ENCODE measurements at places on chromosomes 2 and 18.

- DNase-seq = no peak
These were observed 237.4 kb upstream of the VRK2 start for GRCh38 chr2:57809230-57809629.

- DNase-seq = no peak
These were observed 22.2 kb downstream of the SKA1 start for GRCh38 chr18:50397023-50397422.

DNA sequence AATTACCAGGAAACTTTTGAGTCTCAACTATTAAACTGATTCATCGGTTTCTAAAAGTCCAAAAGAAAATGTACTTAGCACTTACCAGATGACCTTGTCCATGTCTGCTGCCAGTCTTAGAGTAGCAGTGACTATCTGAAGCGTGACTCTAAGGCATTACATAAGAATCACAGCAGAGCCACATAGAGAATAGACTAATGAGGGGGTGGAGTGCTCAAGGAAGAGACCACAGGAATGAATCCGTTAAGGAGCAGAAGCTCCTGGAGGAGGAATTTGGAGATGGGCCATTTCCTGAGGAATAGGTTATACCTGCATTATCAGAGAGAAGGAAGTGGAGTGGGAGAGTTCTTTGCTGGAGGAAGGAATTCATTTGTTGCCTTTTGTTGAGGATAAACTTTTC, 116.0 kb downstream of the MAP3K20 start:
- no peak for DNase-seq

- no peak for DNase-seq
These were observed 38.7 kb downstream of the MSTN start for GRCh38 chr2:190023860-190024259.

DNA sequence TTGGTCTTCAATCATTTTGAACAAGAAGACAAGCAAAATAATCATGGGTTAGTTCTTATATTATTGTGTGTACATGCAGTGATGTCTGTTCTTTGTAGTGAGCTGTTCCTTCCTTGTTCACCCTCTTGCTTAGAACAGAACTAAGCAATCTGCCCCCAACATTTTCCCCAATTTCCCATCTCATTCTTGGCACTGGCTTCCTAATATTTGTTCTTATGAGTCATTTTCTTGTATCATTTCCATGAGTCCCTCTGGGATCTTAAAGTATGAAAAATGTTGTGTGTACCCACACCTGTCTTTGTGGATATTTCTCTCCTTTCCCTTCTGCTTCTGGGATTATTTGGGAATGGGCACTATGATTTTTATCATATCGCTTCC, 3.5 kb upstream of the IL1B start:
- no peak for DNase-seq

- no peak for DNase-seq
These were observed 39.8 kb upstream of the PCBP1 start for GRCh38 chr2:70047451-70047850.

DNA sequence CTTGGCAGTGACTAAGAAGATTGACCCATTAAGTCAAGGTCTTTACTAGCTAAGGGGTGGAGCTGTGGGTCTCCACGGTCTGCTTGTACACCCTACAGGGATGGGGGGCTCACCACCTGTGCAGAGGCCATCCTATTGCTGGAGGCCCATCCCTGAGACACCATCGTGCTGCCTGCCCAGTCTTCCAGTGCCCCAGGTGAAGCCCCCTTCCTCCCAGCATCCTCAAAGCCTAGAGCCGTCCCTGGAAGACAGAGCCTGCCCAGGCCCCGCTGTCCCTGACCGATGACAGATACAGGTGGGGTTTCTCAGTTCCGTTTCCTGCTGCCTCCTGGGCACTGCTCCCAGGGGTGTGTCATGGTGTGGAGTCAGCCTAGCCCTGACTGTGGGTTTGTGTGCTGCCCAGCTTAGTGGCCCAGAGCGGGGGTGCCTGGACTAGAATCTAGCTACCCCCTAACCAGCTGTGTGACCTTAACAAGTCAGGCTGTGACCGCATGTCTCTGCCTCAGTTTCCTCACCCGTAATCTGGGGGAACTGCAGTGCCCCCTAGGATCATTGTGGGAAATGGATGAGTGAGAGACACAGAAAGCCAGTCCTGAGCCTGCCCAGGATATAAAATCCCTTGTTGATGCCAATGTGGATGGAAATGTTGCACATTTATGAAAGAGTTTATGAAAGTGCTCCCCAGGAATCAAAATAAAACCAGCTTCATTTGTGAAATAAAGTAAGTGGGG, 2.0 kb downstream of the OTOS start:
- no peak for DNase-seq

DNA sequence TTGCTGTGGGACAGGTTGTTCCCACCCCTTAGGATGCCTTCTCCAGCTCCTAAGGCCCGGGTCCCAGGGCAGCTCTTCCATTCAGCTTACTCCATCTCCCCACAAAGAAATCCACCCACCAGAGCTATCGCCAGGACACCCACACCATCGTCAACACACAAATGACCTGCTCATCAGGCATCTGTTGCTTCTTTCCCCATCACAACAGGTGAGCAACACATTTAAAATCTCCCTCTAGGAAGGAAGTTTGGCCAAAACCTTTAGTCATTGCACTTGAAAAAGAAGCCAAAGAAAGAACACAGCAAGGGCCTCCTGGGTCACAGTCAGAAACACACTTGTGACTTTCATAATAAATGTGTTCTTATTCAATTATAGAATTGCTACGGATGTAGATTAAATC, 289.0 kb downstream of the PIEZO2 start:
- no peak for DNase-seq

GRCh38 chr2:189116979-189117378, 62.6 kb downstream of the COL5A2 start:
- no peak for DNase-seq

DNA sequence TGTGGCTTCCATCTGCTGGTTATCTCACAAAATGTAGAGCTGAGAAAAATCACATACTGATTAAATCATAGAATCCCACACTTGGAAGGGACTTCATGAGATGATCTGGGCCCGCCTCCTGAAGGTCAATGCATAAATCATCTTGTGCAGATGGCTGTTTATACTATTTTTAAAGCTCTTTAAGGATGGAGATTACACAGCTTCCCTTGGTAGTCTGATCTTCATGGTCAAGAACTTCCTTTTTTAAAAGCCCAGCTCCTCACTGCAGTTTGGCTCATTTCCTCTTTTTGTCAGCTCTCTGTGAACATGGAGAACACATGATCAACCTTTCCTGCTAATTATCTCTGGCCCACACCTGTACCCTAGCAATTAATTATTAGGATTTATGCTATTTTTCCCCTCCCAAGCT, 25.9 kb downstream of the GCG start:
- DNase-seq = no peak

DNA sequence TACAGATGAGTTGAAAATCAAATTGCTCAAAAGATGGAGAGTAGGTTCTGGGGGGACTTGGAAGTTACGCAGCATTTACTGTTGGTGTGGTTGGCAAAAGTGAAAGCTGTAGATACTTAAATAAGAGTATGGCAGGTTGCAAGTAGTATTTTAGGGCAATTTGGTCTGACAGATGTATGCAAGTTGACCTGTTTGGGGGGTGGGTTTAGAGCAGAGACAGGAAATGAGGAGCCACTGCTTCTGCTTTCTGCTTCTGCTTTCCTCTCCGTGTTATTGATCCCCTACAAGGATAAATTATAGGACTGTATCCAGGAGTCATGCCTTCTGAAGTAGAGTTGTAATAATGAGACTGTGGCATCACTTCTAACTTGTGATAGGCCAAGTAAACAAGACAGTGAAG, 71.2 kb downstream of the EPAS1 start:
- DNase-seq = no peak

GRCh38 chr18:42860548-42860947, 254.9 kb downstream of the RIT2 start:
- DNase-seq = no peak

- DNase-seq = no peak
These were observed 781.3 kb upstream of the NRXN1 start for GRCh38 chr2:51813247-51813646.

- DNase-seq = no peak
These were observed 242.1 kb upstream of the RGPD4 start for GRCh38 chr2:107584577-107584976.

DNA sequence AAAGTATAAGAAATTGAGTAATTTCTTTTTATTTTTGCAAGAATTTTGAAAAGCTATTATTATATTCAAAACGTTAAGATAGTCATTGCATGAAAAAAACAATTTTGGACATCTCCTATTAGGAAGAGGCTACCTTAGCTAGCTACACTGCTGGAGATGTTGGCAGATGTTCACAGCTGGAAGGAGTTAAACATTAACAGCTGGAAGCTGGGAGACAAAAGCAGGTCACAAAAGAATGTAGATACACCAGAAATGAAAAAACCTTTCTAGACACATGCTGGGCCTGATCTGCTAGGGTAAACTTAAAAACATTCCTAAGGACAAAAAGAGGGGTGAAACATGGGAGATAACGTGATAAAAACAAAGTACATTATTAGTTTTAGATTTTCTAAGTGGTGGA, 84.4 kb downstream of the SESTD1 start:
- DNase-seq = no peak

DNA sequence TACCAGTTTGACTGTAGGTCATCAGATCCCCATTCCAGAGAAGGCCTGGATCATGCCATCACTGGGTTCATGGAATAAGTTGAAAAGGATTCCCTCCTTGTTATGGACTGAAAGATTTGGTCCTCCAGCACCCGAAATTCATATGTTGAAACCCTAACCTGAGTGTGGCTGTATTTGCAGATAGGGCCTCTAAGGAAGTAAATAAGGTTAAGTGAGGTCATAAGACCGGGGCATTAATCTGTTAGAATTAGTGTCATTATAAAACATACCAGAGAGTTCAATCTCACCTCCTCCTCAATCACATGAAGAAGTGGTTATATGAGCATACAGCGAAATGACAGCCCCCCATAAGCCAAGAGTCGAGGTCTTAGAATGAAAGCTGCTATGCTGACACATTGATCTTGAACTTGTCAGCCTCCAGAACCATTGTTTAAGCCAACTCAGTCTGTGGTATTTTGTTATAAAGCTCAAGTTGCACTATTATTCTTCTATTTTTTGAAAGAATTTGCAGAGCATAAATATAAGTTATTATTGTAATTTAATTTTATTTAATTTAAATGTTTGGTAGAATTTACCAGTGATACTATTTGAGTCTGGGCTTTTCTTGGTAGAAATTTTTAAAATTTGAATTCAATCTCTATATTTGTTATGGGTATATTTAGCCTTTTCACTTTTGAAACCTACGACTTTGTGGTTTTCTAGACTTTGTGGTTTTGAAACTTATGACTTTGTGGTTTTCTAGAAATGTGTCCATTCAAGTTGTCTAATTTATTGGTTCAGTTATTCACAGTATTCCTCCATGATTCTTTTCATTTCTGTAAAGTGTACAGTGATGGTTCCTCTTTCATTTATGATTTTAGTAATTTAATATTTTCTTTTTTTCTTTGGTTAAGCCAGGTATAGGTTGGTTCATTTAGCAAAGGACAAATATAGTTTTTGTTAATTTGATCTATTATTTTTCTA, 1206.7 kb upstream of the CDH2 start:
- DNase-seq = no peak

- peak; percentile 46 for DNase-seq
These were observed 98.2 kb upstream of the B3GNT7 start for GRCh38 chr2:231297108-231297908.

DNA sequence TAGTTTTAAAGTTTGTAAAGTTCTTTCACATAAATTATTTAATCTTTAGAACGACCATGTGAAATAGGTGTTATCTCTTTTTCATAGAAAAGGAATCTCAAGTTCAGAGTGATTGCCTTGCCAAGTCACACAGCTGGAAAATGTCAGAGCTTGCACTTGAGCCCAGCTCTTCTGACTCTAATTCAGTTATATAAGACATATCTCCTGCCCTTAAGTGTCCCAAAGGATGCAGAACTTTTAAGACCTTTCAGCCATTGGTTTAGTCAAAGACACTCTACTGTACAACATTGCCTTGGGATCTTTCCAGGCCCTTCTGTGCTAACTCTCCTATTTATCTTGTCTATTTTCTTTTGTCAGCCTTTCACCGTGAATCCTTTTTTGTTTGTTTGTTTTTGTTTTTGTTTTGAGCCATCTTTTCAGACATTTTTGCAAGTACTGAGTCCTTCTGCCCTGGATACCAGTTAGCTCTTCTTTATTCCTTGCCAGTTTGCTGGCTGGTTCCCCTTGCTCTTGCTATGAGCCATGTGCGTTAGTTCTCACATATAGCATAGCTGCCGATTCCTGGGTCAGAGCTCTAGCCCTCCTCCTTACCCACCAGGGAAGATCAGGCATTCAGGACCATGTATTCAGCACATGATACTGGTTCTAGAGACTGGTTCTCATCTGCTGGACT, 160.0 kb upstream of the MYO3B start:
- DNase-seq = no peak

DNA sequence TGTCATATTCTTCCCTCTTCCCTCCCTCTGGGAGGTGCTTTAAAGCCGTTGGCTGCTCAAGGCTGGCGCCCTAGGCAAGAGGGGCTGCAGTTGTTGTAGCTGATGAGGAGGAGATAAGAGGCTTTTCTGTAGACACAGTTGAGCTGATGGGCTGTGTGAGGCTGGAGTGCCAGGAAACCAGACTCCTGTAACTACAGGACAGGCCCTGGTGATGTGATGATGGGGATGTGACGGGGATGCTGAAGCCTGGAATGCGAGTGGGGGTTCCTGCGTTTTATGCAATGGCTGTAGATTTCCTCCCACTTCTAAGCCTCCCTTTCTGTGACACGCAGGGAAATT, 5.7 kb upstream of the EFR3B start:
- DNase-seq = no peak

- no peak for DNase-seq
These were observed 1098.0 kb upstream of the ZEB2 start for GRCh38 chr2:145617906-145618305.

- DNase-seq = no peak
These were observed 370.3 kb downstream of the MEIS1 start for GRCh38 chr2:66805016-66805865.

DNA sequence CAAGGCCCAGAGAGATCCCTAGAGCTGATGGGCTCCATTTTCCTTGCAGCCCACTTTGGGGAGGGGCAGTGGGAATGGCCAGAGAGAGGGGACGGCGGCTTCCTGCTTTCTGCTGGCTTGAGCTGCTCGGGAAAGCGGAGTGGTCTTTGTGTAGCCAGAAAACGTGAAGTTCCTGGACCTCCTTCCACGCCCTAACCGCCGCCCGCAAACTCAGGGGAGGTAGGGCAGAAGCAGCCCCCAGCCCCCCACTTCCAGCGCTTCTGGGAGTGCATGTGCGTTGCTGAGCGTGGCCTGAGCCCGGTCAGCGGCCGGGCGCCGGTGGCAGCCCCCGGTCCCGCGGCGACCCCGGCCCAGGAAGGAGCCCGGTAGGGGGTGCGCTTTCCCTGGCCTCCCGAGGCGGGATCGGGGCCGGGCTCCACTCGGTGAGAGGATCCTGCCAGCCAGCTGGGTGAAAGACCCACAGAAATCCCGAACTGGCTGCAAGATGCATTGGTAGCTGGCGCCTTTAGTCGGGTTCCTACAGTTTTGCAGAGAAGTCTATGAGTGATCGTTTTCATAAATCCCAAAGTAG, 25.3 kb upstream of the BOD1L2 start:
- no peak for DNase-seq

Data from mesothelial cell of epicardium (in vitro differentiated cells).